ENCODE measurements at places on chromosomes 1 and 21.

DNA sequence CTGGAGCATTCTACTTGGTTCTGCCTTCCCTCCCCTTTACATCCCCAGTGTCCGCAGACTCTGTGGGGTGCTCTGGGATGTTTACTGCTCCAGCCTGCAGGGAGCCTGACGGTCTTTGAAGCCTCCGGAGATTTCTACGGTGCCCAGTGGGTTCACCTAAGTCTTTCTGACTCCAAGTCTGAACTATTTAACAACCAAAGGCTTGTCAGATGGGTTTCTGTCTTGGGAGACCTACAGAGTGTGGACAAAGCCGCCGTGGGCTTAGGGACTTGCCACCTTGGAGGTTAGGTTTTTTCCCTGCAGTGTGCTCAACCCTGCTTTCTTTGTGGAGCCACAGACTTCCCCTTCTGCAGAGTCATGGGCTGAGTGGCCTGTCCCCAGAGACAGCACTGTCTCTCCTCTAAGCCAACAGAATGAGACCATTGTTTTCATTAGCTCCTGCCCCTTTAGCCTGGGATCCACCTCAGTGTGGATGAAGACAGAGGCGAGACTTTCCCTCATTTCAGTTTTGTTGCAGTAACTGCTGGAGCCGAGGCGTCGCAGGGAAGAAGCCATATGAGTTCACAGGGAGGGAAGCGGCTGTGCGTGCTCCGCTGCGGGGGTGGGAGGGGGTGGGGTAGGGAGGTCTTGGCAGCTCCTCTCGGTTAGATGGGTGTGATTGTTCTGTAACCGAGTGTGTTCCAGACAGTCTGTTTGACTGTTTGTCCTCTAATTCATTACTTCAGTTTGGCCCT is 120.7 kb downstream of the CNIH3 start:
- DNase-seq: no peak
- no peak overlapping the region for H3K4me3 ChIP-seq
- H3K27me3 ChIP-seq: no peaks in the 10 kb centered on the region
- no peaks in the 10 kb centered on the region for H3K36me3 ChIP-seq
- H3K27ac ChIP-seq: no peak overlapping the region
- H3K4me1 ChIP-seq: no peaks in the 10 kb centered on the region

GRCh38 chr1:207579436-207579799 is 65.5 kb upstream of the CR1L start:
- H3K4me1 ChIP-seq: no peaks in the 10 kb centered on the region
- no peak overlapping the region for H3K27ac ChIP-seq
- DNase-seq: peak; percentile 60
- H3K36me3 ChIP-seq: no peaks in the 10 kb centered on the region

DNA sequence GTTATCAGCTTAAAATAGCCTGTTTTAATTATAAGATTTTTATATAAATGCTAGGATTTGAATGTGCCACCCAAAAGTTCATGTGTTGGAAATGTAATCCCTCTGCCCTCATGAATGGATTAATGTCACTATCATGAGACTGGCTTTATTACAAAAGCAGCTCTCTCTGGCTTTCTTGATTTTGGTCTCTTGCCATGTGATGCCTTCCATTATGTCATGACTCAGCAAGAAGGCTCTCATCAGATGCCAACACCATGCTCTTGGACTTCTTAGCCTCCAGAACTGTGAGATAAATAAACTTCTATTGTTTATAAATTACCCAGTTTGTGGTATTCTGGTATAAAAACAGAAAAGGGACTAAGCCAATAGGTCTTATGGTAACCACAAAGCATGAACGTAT is 6.9 kb upstream of the PRSS38 start:
- DNase-seq: no peak
- H3K36me3 ChIP-seq: no peaks in the 10 kb centered on the region
- H3K27me3 ChIP-seq: no peaks in the 10 kb centered on the region

GRCh38 chr1:172567720-172568119 is 34.8 kb downstream of the SUCO start:
- peaks cover 12% of the 10 kb centered on the region for H3K36me3 ChIP-seq
- no peaks in the 10 kb centered on the region for H3K4me1 ChIP-seq
- H3K4me3 ChIP-seq: no peak overlapping the region

DNA sequence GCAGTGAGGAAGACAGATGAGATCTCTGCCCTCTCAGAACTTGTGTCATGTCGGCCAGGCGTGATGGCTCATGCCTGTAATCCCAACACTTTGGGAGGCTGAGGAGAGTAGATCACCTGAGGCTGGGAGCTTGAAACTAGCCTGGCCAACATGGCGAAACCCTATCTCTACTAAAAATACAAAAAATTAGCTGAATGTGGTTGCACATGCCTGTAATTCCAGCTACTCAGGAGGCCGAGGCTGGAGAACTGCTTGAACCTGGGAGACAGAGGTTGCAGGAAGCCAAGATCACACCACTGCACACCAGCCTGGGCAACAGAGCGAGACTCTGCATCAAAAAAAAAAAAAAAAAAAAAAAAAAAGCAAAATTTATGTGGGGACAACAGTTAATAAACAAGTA is 40.9 kb upstream of the RALGPS2 start:
- H3K27ac ChIP-seq: no peak overlapping the region
- no peaks in the 10 kb centered on the region for H3K36me3 ChIP-seq
- no peaks in the 10 kb centered on the region for H3K4me1 ChIP-seq
- H3K27me3 ChIP-seq: no peaks in the 10 kb centered on the region
- no peak for DNase-seq

- H3K36me3 ChIP-seq: no peaks in the 10 kb centered on the region
- H3K4me1 ChIP-seq: no peaks in the 10 kb centered on the region
- peak; percentile 74 for DNase-seq
- no peak overlapping the region for H3K4me3 ChIP-seq
- H3K27me3 ChIP-seq: peaks cover 29% of the 10 kb centered on the region
These were observed 2.0 kb upstream of the LIN28A start for GRCh38 chr1:26408604-26409003.

GRCh38 chr1:59520827-59521418 is 224.0 kb downstream of the FGGY start:
- H3K27me3 ChIP-seq: no peaks in the 10 kb centered on the region
- H3K36me3 ChIP-seq: no peaks in the 10 kb centered on the region
- no peak for DNase-seq
- no peak overlapping the region for H3K4me3 ChIP-seq
- no peak overlapping the region for H3K27ac ChIP-seq

DNA sequence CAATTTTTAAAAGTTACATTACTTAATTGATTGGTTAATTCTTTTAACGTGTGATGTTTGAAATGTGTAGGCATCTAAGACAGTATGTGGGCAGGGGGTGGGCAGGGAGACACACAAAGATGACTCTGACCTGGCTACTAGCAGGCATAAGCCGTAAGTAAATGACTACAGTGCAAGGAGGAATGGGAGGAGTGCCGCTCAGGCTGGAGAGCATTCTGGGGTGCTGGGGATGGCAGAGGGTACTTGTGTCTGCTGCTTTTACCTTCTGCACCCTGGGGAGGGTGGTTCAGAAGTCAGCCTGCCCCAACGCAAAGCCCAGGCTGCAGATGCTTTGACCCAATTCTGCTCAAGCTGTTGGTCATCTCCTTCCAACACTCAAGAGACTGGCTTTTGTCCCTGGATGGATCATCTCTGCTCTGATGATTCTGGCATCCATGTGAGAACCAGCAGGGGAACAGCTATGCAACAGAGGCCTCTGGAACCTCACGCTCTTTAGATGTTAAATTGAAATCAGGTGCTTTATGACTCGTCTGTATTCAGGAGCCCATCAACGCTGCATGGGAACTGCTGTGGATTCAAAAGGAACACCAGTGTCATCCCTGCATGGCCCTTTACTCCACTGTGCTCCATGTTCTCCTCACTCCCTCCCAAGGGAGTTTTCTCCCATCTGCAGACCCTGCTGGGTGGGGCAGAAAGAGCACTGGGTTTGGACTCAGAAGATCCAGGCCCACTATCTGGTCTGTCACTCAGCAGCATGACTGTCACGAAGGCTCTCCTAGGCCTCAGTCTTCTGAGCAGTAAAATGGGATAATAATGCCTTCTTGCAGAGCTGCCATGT is 78.8 kb downstream of the FAM78B start:
- H3K4me1 ChIP-seq: no peaks in the 10 kb centered on the region
- no peaks in the 10 kb centered on the region for H3K27me3 ChIP-seq
- no peak overlapping the region for H3K27ac ChIP-seq

DNA sequence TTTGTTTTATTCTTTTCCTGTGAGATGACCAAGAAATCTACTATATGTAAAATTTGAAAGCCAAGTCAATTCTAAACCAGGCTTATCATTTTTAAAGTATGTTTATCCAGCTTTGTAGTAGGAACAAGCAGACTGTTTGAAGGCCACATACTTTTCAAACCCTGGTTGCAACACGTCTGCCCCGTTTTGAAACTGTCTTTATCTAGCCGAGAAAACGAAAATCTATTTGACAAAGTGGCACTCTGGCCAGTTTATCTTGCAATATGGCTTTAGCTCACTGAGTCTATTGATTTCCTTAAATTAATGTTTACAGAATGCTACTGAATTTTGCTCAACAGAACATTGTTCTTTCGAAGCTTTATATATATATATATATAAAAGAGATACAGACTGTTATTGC is 39.7 kb downstream of the PROX1 start:
- peak; percentile 52 for DNase-seq
- no peak overlapping the region for H3K4me3 ChIP-seq
- H3K27ac ChIP-seq: peak overlapping the region; percentile 45
- no peaks in the 10 kb centered on the region for H3K36me3 ChIP-seq

DNA sequence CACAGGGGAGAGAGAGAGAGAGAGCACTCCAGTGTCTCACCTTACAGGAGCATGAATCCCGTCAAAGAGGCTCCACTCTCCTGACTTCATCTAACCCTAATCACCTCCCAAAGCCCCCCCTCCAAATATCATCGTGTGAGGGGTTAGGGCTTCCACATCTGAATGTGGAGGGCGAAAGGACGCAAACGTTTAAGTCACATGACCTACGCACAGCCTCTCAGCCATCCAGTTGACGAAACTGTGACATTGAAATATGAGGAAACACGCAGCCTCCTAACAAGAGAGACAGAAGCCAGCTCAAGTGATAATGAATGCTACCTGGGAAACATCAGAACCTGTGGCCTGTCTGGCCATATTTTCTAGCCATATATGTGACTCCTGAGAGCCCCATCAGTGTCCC is 63.7 kb downstream of the MATN1 start:
- H3K4me1 ChIP-seq: peaks cover 22% of the 10 kb centered on the region
- no peak overlapping the region for H3K27ac ChIP-seq
- H3K36me3 ChIP-seq: no peaks in the 10 kb centered on the region
- H3K27me3 ChIP-seq: no peaks in the 10 kb centered on the region

DNA sequence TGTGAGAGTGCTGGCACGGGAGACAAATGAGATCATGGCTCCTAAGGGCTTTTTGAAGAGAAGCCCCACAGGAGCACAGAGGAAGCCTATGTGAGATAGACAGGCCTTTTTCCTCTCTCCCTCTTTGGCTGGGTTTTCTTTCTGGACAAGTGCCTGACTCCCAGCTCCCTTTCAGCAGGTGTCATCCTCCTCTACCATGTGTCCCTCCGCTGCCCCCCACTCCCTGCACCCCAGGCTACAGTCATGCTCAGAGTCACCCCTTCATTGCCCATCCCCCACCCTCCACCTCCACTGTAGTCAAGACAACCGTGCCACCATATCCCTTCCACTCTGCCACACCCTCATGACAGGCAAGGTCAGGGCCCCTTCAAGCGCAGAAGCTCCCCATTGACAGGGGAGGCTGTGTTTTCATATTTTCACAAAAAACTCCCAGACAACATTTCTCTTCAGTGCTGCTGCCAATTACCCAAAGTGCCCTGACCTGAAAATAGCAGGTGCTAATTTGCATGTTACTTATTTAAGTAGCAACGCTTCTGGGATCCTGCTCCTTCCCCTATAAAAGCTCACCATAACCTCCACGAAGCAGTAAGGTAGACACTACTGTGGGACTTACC is 92.1 kb upstream of the IPO9 start:
- H3K27ac ChIP-seq: peak overlapping the region; percentile 16
- peaks cover 28% of the 10 kb centered on the region for H3K4me1 ChIP-seq
- H3K4me3 ChIP-seq: no peak overlapping the region
- DNase-seq: no peak
- H3K27me3 ChIP-seq: no peaks in the 10 kb centered on the region

DNA sequence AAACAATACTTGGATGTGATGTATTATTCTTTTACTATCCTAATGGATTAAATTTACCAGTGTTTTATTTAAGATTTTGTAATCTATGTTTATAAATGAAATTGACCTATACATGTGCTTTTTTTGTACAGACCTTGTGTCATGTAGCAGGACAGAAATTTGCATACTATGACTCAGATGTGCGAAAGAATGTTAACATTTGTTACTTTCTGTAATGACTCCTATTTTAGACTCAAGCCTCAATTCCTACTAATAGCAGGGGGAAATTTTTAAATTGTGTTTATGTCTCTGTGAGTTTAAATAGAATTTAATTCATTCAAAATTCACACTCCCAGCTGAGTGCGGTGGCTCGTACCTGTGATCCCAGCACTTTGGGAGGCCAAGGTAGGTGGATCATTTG is 21.8 kb upstream of the RIMKLA start:
- no peaks in the 10 kb centered on the region for H3K36me3 ChIP-seq
- no peak for DNase-seq
- H3K4me3 ChIP-seq: no peak overlapping the region
- no peak overlapping the region for H3K27ac ChIP-seq
- no peaks in the 10 kb centered on the region for H3K4me1 ChIP-seq

- no peaks in the 10 kb centered on the region for H3K4me1 ChIP-seq
- DNase-seq: no peak
- no peak overlapping the region for H3K4me3 ChIP-seq
- H3K27me3 ChIP-seq: no peaks in the 10 kb centered on the region
- H3K36me3 ChIP-seq: no peaks in the 10 kb centered on the region
These were observed 586.3 kb downstream of the ADGRL2 start for GRCh38 chr1:82387012-82387366.
